HL-60 (cell line): ENCODE measurements at places on chromosomes 4 and X.

GRCh38 chr4:127188847-127189246 is 443.9 kb upstream of the INTU start:
- DNase-seq: peak; percentile 4

- no peak for DNase-seq
These were observed 23.9 kb upstream of the NDNF start for GRCh38 chr4:121096191-121096590.

DNA sequence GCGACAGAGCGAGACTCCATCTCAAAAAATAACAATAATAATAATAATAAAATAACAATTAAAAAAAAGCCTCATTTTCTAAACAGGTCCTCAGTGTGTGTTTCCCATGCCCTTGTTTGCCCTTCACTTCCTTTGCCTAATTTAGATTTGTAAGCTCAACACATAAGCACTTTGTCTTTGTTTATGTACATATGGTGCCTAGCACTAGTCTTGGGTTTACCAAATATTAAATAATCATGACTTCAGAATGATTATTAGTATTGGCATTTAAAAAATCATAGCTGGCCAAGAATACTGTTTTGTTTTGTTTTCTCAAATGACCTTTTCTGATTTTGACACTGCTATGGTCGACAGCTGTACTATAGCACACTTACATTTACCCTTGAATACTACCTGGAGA is 6.4 kb upstream of the RAPGEF2 start:
- DNase-seq: no peak

GRCh38 chr4:82097504-82097903 is 276.3 kb downstream of the HNRNPD start:
- no peak for DNase-seq

GRCh38 chrX:72176981-72177380 is 4.6 kb upstream of the PIN4 start:
- DNase-seq: no peak

DNA sequence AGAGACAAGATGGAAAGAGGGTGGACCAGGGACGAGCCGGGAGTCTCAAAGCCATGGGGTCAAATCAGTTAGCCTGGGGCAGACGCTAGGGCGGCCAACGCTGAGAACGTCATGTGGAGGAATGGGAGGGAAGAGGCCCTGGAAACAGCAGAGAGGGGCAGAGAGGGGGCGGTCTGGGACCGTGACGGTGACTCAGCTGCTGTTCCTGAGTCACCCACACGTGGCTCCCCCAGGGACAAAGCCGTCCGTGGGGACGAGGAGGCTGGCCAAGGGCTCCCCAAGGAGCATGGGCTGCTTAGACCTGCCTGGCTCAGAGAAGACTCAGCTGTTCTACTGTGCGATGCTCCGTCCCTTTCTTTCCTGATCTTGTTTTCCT is 108.4 kb upstream of the LRPAP1 start:
- DNase-seq: no peak

- DNase-seq: no peak
These were observed 1.4 kb downstream of the BEX5 start for GRCh38 chrX:102154218-102154860.

DNA sequence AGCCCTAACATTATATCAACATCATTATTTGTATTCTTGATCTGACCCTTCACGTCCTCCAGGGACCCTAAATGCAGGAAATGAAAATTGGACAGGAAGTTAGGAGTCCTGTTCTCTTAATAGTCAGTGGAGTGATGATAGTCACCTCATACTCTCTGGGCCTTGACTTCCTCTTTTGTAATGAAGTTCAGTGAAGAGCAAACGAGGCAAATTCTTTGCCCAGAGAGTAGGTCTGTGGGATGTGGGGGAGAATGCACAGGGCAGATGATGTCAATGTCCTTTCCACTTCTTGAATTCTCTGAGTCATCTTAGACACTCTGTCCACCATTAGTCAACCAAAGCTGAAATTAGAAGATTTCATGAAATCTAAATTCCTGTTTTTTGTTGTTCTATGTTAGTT is 17.1 kb upstream of the GPRIN3 start:
- peak; percentile 73 for DNase-seq

- no peak for DNase-seq
These were observed 82.6 kb downstream of the ANXA3 start for GRCh38 chr4:78634011-78634664.

- DNase-seq: no peak
These were observed 29.1 kb upstream of the EIF4E start for GRCh38 chr4:98958065-98958464.
